Forelimb muscle (tissue), 1 donor: ENCODE measurements at places on chromosomes 7 and 10. TPM values are rescaled to one million over a fixed set of nuclear protein-coding genes. Genes with fewer than 3 reads are reported as not detected.

GRCh38 chr10:17606547-17607040 is 10.6 kb downstream of the HACD1 start:
- no peak for DNase-seq

GRCh38 chr10:7230951-7231350 is 179.9 kb downstream of the SFMBT2 start:
- DNase-seq = no peak

Gene PDK4
- polyA plus RNA-seq = 12.9 TPM

DNA sequence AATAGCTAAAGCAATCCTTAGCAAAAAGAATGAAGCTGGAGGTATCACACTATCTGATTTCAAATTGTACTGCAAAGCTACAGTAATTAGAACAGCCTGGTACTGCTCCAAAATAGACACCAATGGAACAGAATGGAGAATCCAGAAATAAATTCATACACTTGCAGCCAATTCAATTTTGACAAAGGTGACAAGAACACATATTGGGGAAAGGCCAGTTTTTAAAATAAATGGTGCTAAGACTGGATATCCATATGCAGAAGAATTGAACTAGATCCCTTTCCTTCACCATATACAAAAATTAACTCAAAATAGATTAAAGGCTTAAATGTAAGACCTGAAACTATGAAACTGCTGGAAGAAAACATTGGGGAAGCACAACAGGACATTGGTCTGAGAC is 748.5 kb downstream of the DNAJB9 start:
- DNase-seq = no peak

- no peak for DNase-seq
These were observed 430.5 kb downstream of the GATA3 start for GRCh38 chr10:8485032-8485431.

DNA sequence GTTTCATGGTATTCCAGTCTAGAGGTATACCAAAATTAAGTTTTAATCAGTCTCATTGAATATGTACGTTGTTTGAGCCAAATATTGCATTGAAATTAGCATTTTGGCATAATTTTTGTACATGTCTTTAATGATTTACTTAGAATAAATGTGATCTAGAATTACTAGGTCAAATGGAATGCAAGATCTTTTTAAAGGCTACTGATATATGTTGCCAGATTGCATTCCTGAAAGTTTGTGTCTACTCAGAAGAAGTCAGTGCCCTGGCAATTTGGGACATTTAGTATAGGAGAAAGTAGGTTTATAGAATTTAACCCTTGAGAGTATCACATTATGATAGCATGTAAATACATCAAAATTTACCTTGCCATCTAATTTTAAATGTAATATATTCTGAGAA is 32.4 kb downstream of the KMT2E start:
- no peak for DNase-seq

DNA sequence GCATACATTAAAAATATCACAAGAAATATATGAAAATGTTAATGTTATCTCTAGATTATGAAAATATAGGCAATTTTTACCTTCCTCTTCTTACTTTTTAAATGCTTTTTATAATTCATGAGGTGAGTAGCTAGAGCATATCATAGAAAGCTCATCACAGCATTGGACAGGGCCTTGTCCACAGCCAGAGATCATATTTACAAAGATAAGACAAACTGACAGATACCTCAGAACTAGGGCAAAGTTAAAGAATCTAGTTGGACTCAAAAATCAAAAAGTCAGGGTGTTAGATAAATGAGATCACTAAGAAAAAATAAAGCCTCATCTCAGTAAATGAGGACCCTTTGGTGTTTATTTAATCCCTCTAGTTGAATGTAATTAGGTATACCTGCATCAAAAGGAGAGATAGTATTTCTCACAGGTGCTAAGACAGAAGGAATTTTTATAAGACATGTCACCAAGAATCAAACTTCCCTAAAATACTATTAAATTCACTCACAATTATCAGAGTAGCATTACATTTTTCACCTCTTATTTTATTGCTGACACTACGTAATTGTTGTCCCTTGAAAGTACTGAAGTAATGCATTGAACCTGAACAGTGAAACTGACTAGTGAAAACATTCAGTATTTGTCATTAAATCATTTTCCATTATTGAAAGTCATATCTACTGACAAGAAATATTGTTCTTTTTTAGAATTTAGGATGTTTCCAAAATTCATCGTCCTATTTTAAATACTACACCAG is 25.6 kb downstream of the CFAP69 start:
- no peak for DNase-seq

- no peak for DNase-seq
These were observed 332.2 kb downstream of the CCSER2 start for GRCh38 chr10:84660450-84661159.

DNA sequence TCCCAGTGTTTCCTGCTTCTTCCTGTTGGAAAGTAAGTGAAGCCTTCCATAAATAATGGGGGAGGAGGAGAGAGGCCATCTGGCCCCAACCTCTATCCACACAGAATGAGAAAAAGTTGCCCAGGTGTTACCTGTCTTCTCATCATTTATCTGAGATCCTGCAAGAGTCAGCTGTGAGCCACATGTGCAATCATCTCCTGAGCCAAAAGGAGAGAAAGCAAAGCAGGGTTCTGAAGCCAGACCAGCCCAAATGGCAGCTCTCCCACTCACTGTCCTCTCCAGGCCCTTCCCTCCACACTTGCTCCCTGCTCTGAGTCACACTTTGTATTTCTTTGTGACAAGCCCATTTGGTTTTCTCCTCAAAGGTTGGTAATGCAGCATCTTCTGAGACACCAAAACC is 65.9 kb downstream of the FAM204A start:
- no peak for DNase-seq

DNA sequence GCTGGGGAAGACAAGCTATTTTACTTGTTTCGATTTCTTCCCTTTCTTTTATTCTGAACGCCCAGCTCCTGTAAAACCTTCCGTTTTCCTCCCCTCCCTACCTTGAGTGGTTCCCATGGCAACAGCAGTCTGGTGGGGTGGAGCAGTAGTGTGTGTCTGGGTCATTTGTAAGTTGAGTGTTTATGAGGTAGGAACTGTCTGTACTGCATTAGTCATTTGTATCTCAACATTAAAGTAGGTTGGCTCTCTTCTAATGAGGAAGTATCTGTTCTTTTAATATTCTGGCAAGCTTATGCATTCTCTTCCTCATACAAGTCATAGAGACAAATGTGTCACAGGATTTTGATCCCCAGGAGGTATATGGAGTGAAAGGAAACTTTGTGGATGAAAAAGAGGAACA is 85.3 kb upstream of the CCDC6 start:
- DNase-seq = no peak

GRCh38 chr7:41760293-41760692 is 57.4 kb upstream of the INHBA start:
- no peak for DNase-seq

GRCh38 chr10:97922022-97922758 is 72.5 kb downstream of the GOLGA7B start:
- DNase-seq = no peak

DNA sequence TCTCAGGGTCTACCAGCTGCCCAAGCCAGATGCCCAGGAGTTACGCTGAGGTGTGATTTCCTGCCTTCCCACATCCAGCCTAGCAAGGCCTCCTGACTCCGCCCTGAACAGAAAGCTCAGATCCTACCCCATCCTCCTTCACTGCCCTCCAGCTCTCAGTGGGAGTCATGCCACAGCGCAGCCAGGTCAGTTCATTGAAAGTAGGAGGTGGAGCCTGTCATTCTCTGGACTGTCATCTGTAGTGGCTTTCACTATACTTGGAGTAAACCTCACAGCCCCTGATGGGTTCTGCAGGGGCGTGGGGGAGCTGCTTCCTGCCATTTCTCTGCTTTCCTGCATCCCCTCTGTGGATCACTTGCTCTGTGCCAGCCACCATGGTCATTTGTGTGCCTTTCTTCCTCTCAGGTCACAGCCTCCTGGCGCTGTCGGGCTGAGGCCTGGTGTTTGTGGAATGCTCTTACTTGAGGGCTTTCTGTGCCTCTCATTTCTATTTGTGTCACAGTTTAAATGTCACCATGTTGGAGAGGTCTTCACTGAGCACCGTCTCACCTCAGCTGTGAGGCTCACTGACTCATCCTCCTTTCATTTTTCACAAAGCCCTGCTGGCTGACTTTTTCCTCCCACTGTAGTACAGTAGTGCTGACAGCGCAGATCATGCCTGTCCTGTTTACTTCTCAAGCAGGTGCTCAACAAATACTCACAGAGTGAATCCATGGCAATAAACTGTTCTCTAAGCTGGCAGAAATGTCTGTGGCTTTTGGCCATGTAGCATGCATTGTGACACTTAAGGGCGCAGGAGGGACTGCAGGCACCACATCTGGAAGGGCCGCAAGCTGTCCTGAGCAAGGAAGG is 61.0 kb upstream of the TMEM248 start:
- no peak for DNase-seq

Gene MICALL2
- polyA plus RNA-seq = 6.3 TPM

DNA sequence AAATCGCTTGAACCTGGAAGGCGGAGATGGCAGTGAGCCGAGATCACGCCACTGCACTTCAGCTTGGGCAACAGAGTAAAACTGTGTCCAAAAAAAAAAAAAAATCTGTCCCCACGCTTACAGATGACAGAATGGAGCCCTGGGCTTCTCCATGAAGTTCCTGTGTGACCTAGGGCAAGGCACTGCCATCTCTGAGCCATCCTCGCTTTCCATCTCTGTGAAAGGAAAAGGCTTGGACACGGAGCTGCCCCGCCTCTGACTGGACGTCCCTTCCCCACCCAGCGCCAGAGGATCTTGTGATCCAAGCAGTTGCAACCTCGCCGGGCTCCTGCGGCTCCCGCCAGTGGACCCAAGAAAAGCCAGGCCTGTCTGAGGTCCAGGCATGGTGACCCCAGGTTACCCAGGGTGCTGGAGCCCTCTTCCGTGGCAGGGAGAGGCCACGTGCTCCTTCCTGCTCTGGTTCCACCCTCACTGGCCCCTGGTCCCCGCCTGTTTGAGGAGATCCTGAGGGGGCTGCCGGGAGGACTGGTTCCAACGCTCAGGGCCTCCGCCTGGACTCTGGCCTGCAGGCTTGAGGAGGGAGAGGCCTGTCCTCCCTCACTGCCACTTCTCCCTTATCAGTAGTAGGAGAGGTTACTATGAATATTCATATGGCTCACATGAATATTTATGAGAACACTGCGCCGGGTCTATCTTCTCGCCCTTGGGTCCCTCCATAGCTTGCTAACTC is 25.6 kb upstream of the ELFN1 start:
- no peak for DNase-seq

GRCh38 chr7:3191548-3191947 is 109.5 kb upstream of the SDK1 start:
- no peak for DNase-seq

Gene TAF5
- polyA plus RNA-seq = 3.8 TPM

Gene TMEM270
- polyA plus RNA-seq = not detected

DNA sequence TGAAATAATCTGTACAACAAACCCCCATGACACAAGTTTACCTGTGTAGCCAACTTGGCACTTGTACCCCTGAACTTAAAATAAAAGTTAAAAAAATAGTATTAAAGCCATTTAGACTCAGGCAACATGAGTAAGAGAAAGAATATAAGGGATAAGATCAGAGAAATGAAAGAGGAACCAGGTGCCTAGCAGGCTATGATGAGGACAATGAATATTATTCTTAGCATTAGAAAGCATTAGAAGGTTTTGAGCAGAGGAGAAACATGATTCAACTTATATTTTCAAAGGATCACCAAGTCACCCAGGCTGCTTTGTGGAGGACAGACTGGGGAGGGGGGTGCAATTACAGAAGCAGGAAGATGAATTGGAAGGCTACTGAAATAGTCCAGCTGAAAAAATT is 48.1 kb upstream of the TES start:
- DNase-seq = no peak

DNA sequence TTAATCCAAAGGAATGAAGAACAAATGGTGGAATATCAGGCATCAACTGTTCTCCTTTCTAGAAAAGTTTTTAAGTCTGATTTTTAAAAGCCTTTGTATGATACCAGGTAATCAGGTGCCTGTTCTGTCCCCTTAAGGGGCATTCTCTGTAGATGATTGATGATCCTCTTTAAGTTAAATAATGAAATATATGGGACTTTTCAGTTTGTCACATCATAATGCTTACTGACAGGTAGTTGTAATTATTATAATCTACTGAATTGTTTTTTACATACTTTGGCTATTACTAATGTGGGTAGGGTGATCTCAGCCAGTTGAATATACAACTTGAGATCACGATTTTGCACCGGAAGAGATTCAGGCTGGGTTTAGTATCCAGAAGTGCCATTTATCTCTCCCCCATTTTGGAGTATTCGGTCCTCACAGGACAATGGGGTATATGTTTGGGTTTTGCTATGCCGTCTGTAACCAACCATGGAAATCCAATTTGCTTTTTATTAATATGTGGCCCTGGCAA is 330.2 kb downstream of the BICC1 start:
- DNase-seq = no peak

- no peak for DNase-seq
These were observed 20.5 kb downstream of the ZNF438 start for GRCh38 chr10:31011017-31011664.

- DNase-seq = no peak
These were observed 37.9 kb downstream of the ELFN1 start for GRCh38 chr7:1707756-1708595.

GRCh38 chr10:122287570-122287969 is 16.5 kb downstream of the BTBD16 start:
- DNase-seq = peak; percentile 56
